ENCODE measurements at places on chromosomes 3 and 15.

GRCh38 chr15:31247404-31247803 is 79.2 kb upstream of the KLF13 start:
- DNase-seq = no peak

- no peak for DNase-seq
These were observed 36.5 kb downstream of the AQP9 start for GRCh38 chr15:58174709-58175108.

- DNase-seq = no peak
These were observed 92.6 kb upstream of the CCDC54 start for GRCh38 chr3:107284612-107285011.

GRCh38 chr3:101943029-101943428 is 93.7 kb downstream of the NFKBIZ start:
- DNase-seq = no peak

- no peak for DNase-seq
These were observed 112.2 kb downstream of the CHL1 start for GRCh38 chr3:308597-309321.

DNA sequence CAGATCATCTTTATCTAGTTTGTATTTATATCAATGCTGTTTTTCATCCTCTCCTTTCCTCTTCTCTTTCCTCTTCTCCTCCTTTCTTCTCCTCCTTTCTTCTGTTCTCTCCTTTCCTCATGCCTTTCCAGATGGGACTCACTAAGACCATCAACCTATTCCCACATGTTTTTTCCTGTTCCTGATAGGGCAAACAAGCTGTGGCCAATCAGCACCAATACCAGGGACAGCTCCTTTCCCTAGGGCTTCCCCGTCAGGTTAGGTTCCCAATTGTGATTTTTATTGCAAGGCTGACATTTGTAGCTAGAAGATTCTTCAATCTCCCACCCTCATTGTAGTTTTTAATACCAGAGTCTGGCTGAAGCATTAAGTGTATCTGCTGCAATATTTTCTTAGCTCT is 76.3 kb upstream of the COL8A1 start:
- no peak for DNase-seq

DNA sequence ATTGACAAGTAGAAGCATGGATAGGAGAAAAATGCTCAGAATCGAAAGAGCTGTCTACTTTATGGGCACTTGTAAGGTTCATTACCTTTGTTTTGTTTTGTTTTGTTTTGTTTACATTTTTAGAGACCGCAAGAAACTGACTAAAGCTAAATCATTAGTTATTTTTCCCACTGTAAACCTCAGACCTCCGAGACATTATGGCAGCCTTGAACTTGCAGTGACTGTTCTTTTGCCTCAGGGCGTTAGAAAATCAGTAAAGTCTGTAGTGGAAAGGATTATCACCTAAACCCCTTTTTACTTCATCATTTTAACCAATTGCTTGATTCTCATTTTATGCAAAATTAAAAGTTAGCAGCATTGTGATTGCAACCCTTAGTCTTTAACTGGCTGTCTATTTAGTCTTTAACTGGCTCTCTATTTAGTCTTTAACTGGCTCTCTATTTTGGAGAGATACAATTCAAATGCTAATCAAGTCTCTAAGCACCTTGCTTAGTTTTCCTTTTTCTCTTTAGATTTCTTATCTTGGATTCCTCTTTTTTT is 383.3 kb upstream of the ROBO2 start:
- DNase-seq = no peak

DNA sequence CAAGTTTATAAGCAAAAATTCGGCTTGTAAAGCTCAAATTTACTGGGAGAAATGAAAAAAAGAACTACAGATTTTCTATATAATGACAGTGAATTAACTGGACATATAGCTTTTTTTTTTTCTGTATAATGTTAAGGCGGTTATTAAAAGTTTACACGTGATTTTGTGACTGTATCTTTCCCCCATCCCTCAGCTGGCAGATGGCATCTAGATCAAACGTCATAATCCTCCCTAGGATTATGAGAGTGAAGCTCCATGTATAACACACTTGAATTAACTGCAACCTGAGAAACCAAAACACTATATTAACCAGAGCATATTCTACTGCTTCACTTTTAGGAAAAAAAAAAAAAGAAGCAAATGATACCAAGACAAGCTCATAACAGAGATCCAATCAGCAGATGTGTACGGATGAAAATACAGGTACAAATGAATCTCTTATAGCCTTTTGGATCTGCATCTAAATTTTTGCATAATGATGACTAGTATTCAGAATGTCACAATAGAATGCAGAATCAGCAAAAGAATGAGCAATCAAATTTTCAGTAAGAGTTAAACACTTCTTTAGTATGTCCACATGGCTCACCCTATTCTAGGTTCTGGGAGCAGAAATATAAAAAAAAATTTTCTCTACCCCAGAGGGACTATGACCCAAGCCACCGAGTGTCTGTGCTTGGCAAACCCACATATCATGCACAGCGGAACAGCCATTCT is 12.4 kb downstream of the MOBP start:
- DNase-seq = no peak

GRCh38 chr3:36734742-36735141 is 29.6 kb downstream of the DCLK3 start:
- no peak for DNase-seq
